Left renal pelvis (tissue), 4 donors: ENCODE measurements at places on chromosomes 16 and 17. TPM values are rescaled to one million over a fixed set of nuclear protein-coding genes. Genes with fewer than 3 reads are reported as not detected.

- DNase-seq = no peak
Measured at GRCh38 chr17:33986566-33986965, 268.5 kb upstream of the CCL2 start.

NPIPB6 gene
- 2.3 TPM for polyA plus RNA-seq

DNA sequence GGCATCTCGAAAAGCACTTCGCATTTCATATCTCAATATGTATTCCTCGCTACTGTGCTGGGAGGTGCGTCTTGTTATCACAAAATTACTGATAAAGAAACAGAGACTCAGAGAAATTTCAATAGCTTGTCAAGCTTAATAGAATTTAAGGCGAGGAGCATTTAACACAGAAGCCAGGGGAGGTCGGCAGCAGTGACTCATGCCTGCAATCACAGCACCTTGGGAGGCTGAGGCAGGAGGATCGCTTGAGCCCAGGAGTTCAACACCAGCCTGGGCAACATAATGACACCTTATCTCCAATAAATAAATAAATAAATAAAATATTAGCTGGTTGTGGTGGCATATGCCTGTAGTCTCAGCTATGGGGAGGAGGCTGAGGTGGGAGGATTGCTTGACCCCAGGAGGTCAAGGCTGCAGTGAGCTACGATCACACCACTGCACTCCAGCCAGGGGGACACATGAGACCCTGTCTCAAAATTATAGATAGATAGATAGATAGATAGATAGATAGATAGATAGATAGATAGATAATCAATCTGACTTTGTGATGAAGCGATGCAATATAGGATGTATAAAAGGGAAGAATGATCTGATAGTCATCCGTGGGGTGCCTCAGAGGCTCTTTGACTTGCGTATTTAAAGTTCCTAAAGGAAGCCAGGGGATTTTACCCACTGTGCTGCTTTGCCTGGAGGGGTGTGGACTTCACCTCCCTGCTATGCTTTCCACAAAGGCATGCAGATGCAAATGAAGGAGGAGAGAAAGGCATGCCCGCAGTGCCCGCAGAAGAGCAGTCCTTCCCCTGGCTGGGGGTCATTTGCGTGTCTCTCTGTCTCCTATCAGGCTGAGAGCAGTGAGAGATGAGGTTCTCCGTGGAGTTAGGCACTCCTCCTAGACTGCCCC, 15.9 kb upstream of the USP10 start:
- DNase-seq = no peak

SEZ6 gene
- polyA plus RNA-seq = 0.40 TPM

ABCC12 gene
- 0.04 TPM for polyA plus RNA-seq

- no peak for DNase-seq
Measured at GRCh38 chr16:79764415-79765110, 164.0 kb upstream of the MAF start.
